SK-MEL-5 (cell line): ENCODE measurements at places on chromosomes 7 and 10.

DNA sequence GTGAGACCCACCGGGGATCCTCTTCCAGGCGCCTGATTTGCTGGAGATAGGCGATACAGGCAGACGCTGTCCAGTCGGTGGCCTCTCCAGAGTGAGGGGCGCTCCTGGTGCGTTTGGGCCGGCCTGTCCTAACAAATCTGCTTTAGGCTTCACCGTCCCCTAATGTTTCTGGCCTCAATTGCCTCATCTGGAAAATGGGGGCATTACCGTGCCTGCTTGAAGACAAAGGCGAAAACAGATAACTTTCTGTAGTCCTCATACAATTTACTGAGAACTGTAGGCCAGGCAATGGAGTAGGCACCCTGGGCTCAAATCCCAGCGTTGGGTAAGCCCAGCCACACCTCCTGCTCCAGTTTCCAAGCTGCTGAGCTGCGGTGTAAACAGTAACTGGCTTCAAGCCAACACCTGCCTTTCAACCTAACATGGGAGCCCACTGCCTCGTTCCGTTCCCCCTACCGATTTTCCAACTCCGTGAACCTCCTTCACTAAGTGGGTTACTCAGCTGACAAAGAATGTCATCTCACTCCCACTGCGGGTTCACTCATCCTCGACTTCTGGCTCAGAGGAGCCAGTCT lies 589 bp upstream of the ZFAND4 start:
- peak; percentile 1 for DNase-seq

DNA sequence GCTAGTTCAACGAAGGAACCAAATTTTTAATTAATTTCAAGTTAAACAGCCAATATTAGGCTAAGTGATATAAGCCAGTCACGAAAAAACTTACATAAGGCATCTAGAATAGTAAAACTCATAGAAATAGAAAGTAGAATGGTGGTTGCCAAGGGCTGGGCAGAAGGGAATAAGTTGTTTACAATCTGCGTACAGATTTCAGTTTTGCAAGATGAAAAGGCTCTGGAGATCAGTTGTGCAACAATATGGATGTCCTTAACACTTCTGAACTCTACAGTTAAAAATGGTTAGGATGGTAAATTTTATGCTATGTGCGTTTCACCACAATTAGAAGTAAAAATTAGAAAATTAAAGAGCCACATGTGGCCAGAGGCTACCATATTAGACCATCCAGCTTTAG lies 13.3 kb downstream of the SCRN1 start:
- no peak for DNase-seq

GRCh38 chr7:37999673-38000072 lies 79.2 kb downstream of the EPDR1 start:
- no peak for DNase-seq

DNA sequence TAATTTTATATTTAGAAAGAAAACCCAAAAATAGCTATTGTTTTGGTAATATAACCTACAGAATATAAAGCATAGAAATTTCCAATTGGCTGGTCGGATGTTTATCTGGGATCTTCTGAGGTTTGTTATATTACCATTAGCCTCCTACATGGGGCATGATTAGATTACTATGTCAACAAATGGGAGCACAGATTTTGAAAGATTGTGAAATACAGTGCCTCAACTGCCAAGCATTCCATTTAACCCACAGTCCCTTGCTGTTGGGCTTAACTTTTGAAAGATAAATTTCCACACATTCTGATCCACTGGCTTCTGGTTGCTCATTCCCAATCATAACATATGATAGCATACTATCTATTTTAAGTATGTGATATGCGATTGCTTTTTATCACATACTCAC lies 455.4 kb upstream of the C7orf33 start:
- DNase-seq: no peak

GRCh38 chr7:2553831-2554581 lies 1.3 kb downstream of the BRAT1 start:
- no peak for DNase-seq

DNA sequence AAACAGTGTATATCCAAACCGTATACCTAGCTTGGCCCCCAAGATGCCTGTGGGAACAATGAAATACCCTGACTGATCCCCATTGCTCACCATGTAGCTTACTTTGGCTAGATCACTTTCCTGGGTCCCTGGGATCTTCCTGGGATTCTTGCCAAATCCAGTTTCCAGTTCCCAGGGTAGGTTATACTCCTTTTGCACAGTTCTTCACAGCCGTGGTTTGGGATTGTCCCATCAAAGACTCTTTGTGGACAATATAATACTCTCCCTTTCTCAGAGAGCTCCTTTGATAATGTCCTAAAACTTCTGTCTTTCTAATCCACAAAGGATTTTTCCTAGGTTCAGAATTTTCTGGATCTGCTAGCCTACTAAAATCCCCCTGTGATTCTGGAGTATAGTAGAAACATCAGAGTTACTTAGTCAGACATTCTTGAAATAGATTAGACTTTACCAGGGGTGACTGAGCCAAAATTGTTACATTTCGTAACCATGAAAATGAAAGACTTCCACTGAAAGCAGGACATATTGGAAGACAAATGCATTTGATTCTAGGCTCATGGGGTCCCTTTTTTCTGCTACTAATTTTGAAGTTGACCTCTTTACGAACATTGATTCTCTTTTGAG lies 388.3 kb upstream of the ETV1 start:
- DNase-seq: no peak

GRCh38 chr7:151438864-151439601 lies 908 bp downstream of the CRYGN start:
- DNase-seq: no peak

DNA sequence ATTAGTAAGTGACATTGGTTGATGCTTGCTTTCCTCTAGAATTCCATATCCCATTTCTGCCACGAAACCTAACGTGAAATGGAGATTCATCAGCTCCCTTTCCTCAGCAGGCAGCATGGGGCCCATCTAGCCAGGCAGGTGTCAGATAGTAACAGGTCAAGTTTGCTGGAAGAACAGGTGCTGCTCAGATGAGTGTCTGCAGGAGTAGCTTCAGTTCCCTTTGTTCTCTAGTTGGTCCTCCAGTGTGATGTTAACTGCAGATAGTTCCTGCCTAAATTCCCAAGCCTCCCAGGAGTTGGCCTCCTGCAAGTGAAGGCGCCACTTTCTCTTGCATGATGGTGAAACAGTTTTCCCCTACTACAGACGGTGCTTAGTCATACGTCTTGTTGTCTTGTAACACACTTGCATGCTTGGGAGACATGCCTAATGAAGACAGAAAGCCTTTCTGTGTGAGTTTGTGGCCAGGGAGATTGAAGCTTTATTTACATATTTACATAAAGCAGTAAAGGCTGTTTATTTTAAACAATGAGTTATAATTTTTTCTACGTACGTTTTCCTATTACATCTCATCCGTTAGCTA lies 175.4 kb downstream of the CHN2 start:
- DNase-seq: no peak

GRCh38 chr7:65509368-65510186 lies 135.9 kb downstream of the ZNF92 start:
- DNase-seq: no peak

DNA sequence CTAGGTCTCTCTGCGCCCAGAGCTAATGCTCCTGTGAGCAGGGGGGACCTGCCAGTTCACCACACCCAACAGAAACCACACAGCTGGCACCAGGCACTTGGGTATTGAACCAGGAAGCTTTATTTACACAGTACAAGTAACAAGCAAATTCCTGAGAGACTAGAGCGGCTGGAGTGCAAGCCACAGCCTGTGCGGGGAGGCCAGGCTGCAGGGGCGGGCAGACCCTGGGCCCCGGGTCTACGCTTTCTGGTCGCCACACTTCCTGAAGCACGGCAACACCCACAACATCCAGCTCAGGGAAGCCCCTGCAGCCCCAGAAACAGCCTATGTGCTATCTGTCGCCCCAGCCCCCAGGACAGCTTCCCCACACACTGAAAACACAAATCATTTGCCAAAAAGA lies 125.0 kb downstream of the FAM53B start:
- no peak for DNase-seq

- DNase-seq: peak; percentile 48
Observed at GRCh38 chr7:21548491-21548890, 5.7 kb downstream of the DNAH11 start.
